Activated T-helper 1 cell treated with anti-CD3 and anti-CD28 coated beads, Interleukin-12 subunit alpha, Interleukin-12 subunit beta, Interleukin-2, Interleukin-4 antibody, amounts not matched to agents 30 ng/mL and 10 ng/mL and 1 ng/mL, durations not matched to agents 14 hours and 24 hours and 36 hours (primary cell): ENCODE measurements at places on chromosomes 5 and 9. TPM values are rescaled to one million over a fixed set of nuclear protein-coding genes. Genes with fewer than 3 reads are reported as not detected.

Gene TSPAN17
- 34.1 and 35.3 TPM in 2 replicates for total RNA-seq

Gene MARCOL
- total RNA-seq = not detected in 2 replicates

Gene HRCT1
- not detected in 2 replicates for total RNA-seq

Gene CYLC2
- not detected in 2 replicates for total RNA-seq

Gene LRRC8A
- total RNA-seq = 30.1 and 32.9 TPM in 2 replicates

Gene SPINK6
- not detected in 2 replicates for total RNA-seq

Gene CNTFR
- not detected in 2 replicates for total RNA-seq

Gene INSYN2B
- total RNA-seq = not detected in 2 replicates

Gene FRMPD1
- 0.03 TPM in 1 of 2 replicates, not detected in the other for total RNA-seq

Gene CDH18
- total RNA-seq = not detected in 2 replicates

Gene IFNB1
- total RNA-seq = 0.23 TPM in 1 of 2 replicates, not detected in the other

Gene SUSD1
- total RNA-seq = 3.7 and 4.5 TPM in 2 replicates

Gene NOXA1
- total RNA-seq = 0.49 and 0.54 TPM in 2 replicates

Gene NKD2
- total RNA-seq = 2.9 and 3.2 TPM in 2 replicates

Gene TNFSF8
- total RNA-seq = 200 and 207 TPM in 2 replicates

Gene CDC20B
- total RNA-seq = not detected in 2 replicates

Gene RNF180
- not detected in 2 replicates for total RNA-seq

Gene PCA3
- not detected in 2 replicates for total RNA-seq

Gene GFPT2
- 1.1 and 1.4 TPM in 2 replicates for total RNA-seq

Gene BTNL9
- total RNA-seq = not detected in 2 replicates

Gene PTGES
- total RNA-seq = 0.16 TPM in 1 of 2 replicates, not detected in the other

Gene DNAJC18
- 30.0 and 36.3 TPM in 2 replicates for total RNA-seq

Gene PCDHA5
- not detected in 2 replicates for total RNA-seq

Gene SLC6A18
- not detected in 2 replicates for total RNA-seq

Gene FGF18
- total RNA-seq = 0.17 and 0.21 TPM in 2 replicates

Gene ASPN
- not detected in 2 replicates for total RNA-seq

Gene FREM1
- total RNA-seq = not detected in 2 replicates

Gene PCDHGA1
- 0.10 TPM in 2 replicates for total RNA-seq

Gene SNAPC4
- total RNA-seq = 26.7 TPM in 2 replicates

Gene HEMGN
- total RNA-seq = 0.24 and 0.31 TPM in 2 replicates

Gene TMOD1
- total RNA-seq = 0.81 and 0.86 TPM in 2 replicates

Gene AOPEP
- total RNA-seq = 20.5 and 22.5 TPM in 2 replicates

Gene LMX1B
- not detected in 2 replicates for total RNA-seq

Gene C5orf52
- total RNA-seq = 0.39 TPM in 1 of 2 replicates, not detected in the other

Gene PCDHGA8
- total RNA-seq = 0.03 TPM in 1 of 2 replicates, not detected in the other

Gene RALGPS1
- total RNA-seq = 1.4 and 1.8 TPM in 2 replicates

Gene BSPRY
- 12.3 and 12.8 TPM in 2 replicates for total RNA-seq

Gene ATP6V0E1
- total RNA-seq = 149 TPM in 2 replicates

Gene SLC34A1
- 0.26 TPM in 1 of 2 replicates, not detected in the other for total RNA-seq

Gene HBEGF
- total RNA-seq = 28.5 and 28.9 TPM in 2 replicates

Gene LCN9
- total RNA-seq = not detected in 2 replicates

Gene PCDHB13
- total RNA-seq = not detected in 2 replicates
